ENCODE measurements at places on chromosomes 6 and 20.

GRCh38 chr6:53263917-53264316, 84.8 kb downstream of the ELOVL5 start:
- no peak for DNase-seq

- DNase-seq: no peak
Measured at GRCh38 chr6:149852881-149853280, 11.3 kb downstream of the LRP11 start.

DNA sequence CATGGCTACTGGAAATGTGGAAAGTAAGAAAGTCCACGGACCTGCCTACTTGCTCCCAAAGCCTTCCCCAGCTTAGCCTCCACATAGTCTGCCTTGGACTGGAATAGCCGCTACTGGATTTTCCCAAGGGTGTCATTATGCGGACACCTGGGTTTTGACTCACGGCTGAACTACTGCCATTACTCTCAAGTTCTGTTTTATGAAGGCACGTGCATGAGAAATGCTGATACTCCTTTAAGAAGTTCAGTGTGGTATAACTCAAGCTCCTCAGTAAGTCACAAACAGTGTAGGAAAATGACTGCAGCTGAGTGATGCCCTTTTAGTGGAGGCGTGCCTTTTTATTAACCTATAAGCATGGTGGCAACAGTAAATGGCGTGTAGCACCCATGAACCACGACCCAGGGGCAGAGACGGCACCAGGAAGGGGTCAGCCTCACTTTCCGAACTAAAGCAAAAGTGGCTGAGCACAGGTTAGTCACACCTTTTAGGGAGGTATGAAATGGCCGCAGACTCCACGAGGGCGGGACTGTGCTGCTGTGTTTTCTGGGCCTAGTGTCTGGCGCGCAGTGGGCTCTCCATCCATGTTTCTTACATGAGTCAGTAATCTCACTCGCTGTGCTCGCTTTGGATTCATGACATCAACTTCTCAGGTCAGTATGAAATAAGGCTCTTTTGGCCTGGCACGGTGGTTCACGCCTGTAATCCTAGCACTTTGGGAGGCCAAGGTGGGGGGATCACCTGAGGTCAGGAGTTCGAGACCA, 23.9 kb downstream of the PSMG4 start:
- DNase-seq: no peak

DNA sequence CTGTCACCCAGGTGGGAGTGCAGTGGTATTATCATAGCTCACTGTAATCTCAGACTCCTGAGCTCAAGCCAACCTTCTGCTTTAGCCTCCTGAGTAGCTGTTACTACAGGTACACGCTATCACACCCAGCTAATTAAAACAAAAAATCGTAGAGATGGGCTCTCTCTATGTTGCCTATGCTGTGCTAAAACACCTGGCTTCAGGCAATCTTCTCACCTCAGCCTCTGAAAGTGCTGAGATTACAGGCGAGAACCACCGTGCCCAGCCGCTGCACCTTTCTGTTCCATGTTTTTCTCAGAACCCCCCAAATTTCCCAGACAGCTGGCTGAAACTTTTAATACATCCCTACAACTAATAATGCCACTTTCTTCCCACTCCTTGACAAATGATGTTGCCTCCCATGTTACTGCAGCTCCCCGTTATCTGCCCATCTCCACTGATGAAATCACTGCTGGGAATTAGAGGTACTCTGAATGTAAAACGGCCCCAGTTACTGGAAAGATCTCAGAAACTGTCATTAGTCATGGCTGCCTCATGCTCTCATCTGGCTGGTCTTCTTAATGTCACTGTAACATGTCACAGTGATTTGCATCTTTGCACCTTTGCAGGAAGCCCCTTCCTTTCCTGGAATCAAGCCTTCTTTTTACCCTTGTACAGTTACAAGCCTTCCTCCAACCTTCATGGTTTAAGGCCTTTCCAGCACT, 697.5 kb downstream of the PRKN start:
- no peak for DNase-seq

DNA sequence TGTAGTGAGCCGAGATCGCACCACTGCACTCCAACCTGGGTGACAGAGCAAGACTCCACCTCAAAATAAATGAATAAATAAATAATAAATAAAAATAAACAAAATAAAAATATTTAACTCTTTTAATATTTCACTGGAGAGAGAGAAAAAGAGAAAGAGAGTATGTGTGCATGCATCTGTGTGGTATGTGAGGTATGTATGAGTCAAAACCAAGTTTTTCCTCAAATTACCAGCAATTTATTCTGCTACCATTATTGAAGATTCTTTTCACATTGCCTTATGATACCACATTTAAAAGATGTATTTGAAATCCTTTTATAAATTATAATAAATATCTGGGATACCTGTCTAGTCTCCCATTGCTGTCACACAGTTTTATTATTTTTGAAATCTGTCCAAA, 122.1 kb downstream of the CD164 start:
- no peak for DNase-seq

DNA sequence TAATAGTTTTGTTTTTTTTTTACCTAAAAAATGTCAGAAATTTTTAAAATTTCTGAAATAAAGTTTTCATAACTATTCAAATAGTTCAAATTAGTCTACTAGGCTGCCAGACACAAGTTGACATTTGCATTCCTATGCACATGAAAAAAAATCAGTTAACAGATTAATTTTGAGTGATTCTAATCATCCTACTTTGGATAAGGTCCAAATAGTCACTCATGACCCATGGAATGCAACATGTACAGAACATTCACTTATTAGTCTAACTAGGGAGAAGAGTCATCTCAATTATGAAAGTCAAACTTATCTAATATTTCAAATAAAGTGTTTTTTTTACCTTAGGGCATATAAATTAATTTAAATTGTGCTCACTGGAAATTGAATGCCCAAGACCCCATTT, 390.2 kb downstream of the EPM2A start:
- DNase-seq: no peak

GRCh38 chr6:6220718-6221117, 99.7 kb downstream of the F13A1 start:
- no peak for DNase-seq

GRCh38 chr20:59463541-59463940, 140.8 kb upstream of the PHACTR3 start:
- no peak for DNase-seq

- DNase-seq: no peak
Measured at GRCh38 chr6:121436274-121436857, 920 bp downstream of the GJA1 start.

- no peak for DNase-seq
Measured at GRCh38 chr6:14200047-14200446, 82.5 kb downstream of the CD83 start.

DNA sequence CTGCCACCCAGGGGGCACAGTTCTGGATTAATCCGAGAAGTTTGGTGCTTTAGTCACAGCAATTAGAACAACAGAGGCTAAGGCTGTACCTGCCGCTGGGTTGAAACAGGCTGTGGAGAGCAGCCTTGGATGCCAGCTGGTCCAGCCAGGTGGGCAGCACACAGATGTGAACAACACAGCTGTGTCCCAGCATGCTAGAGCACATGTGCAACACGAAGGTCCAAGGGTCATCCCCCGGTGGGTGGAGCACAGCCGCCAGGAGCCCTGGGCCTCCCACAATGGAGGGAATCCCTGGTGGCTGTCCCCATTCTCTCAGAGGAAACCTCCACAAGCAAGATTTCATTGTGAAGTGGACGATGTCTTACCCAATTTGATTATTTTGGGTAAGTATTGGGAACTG, 99.2 kb upstream of the SYNDIG1 start:
- no peak for DNase-seq

DNA sequence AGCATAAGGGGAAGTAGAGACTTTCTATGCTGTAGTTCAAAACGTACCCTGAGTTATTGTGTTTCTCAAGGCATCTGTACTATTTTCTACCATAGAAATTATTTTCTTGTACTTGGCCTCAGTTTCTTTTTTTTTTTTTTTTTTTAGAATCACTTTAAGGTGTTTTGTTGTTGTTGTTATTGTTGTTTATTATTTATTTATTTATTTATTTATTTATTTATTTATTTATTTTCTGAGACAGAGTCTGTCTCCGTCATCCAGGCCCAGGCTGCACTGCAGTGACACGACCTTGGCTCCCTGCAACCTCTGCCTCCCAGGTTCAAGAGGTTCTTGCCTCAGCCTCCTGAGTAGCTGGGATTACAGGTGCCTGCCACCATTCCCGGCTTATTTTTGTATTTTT, 179.1 kb downstream of the GRIK2 start:
- DNase-seq: no peak

GRCh38 chr20:16848061-16848460, 99.9 kb downstream of the OTOR start:
- no peak for DNase-seq

GRCh38 chr6:99184696-99185095, 164.8 kb downstream of the FAXC start:
- DNase-seq: no peak

DNA sequence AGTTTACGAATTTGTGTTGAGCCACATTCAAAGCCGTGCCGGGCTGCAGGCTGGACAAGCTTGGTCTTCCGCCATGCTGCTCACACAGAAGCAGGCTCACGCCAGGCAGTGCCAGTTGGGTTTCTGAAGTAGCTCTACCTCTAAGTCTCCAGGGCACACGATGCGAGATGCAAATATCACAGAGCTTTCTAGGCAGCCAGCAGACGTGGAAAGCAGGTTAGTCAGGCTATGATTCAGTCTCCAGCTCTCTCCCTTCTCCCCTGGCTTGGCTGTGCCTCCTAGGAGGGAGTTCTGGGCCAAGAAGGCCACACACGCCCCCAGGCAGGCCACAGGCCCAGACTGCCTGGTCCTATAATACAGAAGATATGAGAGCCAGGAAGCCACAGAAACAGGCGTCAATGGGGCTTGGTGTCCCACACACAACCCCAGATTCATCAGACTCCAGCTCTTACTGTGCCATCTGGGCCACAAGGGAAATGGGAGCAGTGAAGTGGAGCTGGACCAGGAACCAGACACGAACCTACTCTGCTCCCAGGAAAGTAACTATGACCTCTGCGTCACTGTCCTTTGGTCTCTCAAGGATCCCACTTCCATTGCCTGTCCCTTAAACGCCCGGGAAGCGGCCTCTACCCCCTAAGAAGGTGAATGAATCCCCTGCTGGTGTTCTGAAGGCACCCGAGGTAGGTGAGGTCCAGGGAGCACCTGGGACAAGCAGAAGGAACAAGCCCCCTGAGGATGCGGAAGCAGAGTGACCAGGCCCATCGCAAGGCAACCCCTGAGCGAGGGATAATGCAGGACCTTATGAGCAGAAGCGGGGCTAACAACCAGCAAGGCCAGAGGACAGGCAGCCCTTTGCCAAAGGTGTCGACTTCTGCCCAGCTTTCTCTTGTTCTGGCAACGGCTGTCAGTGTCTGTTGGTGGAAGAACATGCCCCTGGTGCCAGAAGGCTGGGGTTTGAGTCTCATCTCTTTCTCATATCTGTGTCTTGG, 61.2 kb downstream of the GFOD1 start:
- no peak for DNase-seq

DNA sequence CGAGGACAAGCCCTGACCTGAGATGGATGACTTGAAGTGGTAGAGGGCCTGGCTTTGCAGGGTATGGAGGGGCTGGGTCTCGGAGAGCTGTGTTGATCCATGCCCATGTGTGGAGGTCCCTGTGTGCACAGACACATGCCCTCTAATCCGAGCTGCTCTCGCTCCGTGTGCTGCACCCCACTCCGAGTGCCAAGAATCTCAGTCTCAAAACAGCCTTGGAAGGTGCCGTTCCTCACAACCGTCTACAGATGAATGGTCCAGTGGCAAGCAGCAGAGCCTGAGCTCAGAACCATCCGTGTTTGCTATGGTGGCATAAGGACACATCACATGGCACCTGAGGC, 92.4 kb downstream of the RAMACL start:
- DNase-seq: no peak

GRCh38 chr20:32988008-32988407, 16.2 kb downstream of the SUN5 start:
- DNase-seq: no peak

DNA sequence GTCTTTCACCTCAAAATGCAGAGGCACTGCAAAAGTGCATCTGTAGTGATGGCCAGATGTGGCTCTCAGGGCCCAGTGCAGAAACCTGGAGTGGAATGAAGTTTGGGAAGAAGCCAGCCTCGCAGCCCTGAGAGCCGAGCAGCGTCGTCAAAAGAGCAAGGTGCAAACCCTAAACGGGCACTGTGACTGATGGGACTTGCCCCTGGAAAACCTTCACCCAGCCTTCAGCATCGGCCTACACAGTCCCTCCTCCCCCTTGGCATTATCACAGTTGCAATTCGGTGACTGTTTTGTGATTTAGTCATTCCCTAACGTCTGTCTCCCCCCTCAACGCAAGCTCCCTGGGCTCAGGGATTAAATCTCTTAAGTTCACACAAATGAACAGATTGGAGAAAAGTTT, 38.6 kb downstream of the TAF4 start:
- no peak for DNase-seq

DNA sequence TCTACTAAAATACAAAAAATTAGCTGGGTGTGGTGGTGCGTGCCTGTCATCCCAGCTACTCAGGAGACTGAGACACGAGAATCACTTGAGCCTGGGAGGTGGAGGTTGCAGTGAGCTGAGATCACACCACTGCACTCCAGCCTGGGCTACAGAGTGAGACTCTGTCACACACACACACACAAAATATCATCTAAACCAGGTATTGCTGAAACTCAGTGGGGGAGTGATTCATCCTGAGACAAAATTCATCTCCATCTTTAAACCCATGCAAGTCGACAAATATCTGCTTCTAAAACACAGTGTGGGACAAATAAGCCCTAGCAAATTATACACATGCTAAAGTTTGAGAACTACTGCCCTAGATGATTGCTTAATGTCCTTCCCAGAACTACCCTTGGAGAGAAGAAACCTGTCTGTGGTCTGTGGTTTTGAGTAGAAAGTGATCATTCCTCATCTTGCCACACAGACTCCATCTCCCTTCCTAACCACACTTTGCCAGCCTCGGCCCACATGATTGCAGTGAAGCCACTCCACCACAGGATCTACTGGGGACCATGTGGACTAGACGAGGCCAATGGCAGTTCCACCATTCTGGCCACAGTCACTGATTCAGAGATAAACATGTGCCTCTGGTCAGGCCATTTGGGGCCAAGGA, 130.3 kb downstream of the OPRM1 start:
- DNase-seq: no peak

DNA sequence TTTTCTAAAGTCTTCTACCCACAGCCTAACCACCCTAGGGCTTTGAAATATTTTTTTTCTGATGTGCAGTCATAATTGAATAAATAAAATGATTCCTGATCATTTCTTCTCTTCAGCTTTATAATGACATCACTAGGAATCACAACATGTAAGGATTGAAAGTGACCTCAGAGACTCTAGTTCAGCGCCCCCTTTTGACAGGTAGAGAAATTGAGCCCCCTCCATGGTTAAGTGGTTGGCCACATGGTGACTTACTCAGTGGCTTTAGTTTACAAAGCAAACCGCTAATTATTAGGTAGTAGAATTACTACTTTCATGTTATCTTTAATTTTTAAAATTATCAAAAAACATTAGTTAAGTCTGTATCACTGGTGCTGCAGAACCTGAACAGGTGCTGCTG, 13.3 kb upstream of the SLC2A12 start:
- no peak for DNase-seq

GRCh38 chr20:45964006-45964400, 8.0 kb downstream of the ZNF335 start:
- DNase-seq: no peak

All from NCI-H774 (cell line).